Activated CD4-positive, alpha-beta memory T cell treated with anti-CD3 and anti-CD28 coated beads for 36 hours (primary cell): ENCODE measurements at places on chromosomes 11 and 22. TPM values are rescaled to one million over a fixed set of nuclear protein-coding genes. Genes with fewer than 3 reads are reported as not detected.

Gene RFPL2
- total RNA-seq, result 0.52 TPM

DNA sequence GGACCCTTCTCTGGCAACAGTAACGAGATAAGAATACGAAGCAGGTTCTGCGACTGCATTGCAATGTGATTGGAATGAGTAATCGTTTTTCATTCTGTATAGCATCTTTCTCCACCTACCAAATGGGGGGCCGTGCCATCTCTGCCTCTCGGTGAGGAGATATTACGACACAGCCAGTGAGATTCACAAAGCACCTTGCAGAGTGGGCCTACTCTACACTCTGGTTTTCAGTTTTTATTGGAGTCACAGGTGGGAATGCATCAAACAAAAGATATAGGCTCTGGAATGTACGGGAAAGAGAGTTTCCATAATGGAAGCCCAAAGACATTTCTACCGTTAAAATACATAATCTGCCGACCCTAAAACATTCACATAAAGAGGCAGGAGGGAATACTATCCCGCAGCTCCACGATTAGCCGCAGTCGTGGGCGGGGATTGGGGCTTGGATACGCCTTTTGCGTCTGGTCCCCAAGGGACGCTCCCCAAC, 423 bp upstream of the RTN3 start:
- no peaks in the 10 kb centered on the region for H3K27me3 ChIP-seq
- H3K36me3 ChIP-seq, result no peaks in the 10 kb centered on the region
- H3K4me3 ChIP-seq, result peak overlapping the region; percentile 87
- H3K4me1 ChIP-seq, result peaks cover 23% of the 10 kb centered on the region
- H3K27ac ChIP-seq, result peak overlapping the region; percentile 78

Gene BTG4
- total RNA-seq, result not detected

Gene OR8D2
- total RNA-seq, result not detected

DNA sequence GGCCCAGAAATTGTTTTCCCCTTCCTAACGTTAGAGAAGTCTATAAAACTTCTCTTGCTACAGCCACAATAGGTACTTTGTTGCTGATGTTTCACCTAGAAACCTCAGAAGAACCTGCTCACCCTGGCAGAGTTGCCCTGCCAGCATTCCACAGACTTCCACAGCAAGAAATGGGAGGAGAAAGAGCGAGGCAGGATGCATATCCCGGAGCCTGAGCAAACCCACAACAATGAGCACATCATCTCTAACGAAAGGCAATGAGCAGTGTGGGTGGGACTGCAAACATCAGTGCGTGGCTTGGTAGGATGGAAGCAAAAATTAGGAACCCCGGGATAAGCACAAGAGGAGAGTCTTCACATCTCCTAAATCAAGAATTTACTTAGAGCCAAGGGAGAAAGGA, 892.3 kb downstream of the OPCML start:
- DNase-seq, result no peak
- no peaks in the 10 kb centered on the region for H3K36me3 ChIP-seq
- H3K4me1 ChIP-seq, result no peaks in the 10 kb centered on the region
- no peak overlapping the region for H3K27ac ChIP-seq
- H3K27me3 ChIP-seq, result no peaks in the 10 kb centered on the region

DNA sequence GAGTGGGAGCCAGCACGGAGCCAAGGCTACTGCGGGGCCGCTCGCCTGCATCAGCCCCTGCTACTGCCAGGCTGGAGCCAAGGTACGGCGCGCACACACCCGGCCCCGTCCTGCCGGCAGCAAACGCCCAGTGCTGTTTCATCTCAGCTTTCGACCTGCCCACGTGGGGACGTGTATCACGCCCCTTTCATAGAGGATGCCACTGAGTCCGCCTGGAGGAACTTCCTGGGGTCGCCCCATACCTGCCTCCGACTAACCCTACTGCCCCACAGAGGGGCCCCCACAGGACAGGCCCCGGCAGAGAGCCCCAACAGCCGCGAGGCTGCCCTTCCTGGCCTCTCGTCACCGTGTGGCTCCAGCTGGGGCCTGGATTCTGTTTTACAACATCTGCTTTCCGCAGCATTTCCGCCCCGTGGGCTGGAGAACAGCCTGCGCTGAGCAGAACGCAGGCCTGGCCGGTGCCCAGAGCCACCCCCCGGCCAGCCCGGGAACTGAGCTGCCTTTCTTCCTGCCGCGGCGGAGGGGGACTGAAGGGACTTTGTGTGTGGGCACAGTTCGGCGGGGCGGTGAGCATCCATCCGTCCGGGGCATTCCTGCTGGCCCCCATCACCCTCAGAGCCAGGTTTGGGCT, 22.9 kb upstream of the ARHGAP8 start:
- DNase-seq, result no peak
- no peak overlapping the region for H3K4me3 ChIP-seq
- no peak overlapping the region for H3K27ac ChIP-seq
- no peaks in the 10 kb centered on the region for H3K27me3 ChIP-seq
- H3K36me3 ChIP-seq, result peaks cover 3% of the 10 kb centered on the region

DNA sequence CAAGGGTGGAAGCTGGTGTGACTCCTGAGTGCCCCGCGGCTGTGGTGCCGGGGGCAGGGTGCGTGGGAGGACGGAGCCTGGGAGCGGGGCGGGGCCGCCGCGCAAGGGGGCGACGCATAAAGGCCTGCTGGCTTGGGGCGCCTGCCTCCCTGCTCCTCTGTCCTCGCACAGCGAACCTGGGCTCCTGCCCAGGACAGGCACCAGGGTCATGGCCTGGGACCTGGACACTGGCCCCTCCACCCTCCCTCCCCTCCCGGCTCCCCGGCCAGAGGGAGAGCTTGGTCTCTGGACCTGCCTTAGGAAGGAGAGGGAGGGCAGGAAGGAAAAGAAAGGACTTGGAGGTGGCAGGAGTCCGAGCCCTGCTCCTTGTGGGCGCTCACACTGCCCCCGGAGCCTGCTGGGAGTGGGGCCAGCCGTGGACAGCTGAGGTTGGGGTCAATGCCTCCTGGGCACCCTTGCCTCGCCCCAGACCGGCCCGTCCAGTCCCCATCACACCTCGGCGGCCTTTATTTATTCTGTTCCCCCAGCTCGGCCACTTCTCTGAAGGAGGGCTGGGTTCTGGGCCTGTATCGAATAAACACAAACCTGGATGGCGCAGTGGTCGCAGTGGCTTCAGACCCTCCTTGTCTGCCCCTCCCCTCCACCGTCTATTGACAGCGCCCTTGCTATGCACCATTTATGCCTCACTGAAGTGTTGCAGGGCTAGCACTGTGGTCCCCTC, 8.7 kb downstream of the SLC16A8 start:
- no peak overlapping the region for H3K27ac ChIP-seq
- DNase-seq, result no peak
- H3K4me3 ChIP-seq, result no peak overlapping the region
- peaks cover 11% of the 10 kb centered on the region for H3K36me3 ChIP-seq

DNA sequence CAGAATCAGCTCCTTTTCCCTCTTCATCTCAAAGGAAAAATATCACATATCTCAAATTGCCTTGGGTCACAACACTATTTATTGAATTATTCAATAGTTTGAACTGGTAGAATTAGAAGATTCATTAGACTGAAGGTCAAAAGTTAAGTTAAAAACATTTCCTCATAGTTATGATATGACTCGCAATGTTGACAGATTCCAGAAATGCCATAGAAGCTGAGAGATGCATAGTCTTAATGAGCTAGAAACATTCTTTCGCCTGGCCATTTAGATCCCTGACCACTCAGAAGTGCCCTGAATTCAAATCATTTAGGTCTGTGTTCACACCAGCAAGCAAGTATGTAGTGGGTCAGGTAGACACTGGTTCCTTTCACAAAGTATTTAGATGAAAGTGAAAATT, 44.4 kb downstream of the FAT3 start:
- no peaks in the 10 kb centered on the region for H3K27me3 ChIP-seq
- no peaks in the 10 kb centered on the region for H3K36me3 ChIP-seq
- DNase-seq, result no peak
- no peaks in the 10 kb centered on the region for H3K4me1 ChIP-seq
- H3K27ac ChIP-seq, result no peak overlapping the region
